AG08396 (cell line): ENCODE measurements at places on chromosomes 1 and 21.

DNA sequence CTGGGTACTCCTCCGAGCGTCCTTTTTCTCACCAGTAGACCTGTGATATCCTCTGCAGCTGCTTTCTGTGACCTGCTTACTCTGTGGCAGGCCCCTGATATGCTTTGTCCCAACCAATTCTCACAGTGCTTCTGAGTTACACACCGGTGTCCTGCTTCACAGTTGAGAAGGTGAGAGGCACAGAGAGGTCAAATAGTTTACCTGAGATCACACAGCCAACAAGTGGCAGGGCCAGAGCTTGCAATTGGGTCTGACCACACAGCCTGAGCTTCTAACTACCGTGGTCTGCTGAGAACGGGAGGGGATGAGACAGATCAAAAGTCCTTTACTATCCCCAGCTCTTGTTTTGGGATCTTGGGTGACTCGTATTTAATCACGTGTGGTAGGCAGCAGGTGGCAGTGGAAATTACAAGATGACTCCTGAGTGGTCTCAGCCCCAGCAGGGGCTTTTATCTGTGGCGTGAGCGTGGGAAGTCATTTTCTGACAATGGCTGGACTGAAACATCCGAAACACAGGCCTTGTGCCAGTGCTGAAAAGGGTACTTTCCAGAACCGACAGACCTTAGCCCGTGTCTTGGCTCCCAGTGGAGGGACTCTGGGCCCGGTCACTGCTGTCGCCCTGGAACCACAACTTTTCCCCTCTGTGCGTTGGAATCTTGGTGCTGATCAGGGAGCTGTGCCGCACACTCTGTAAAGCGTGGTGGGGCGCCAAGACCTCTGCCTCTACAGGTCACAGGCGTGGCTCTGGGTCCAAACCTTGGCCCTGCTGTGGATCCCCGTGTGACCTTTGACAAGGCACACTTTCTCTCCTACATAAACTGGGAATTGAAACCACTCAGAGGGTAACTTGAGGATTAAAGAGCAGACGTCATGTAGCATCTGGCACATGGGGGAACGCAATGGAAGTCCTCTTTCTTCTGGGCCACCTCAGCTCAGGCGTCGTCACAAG is 11.9 kb downstream of the THEMIS2 start:
- no peak for DNase-seq

DNA sequence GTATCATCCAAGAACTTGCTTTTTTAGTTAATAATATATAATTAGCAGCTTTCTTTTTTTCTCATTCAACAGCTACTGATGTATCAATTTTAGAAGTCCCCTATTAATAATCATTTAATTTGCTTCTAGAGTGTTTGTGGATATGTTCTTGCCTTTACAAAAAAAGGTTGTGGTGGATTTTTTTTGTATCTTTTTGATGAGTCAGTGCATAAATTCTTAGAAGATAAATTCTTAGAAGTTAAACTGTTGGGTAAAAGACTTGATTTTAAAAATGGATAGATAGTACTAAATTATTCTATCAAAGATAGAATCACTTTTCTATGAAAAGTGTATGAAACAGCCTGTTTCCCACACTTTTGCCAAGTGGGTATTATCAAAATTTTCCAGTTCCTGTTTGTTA is 11.9 kb downstream of the FGGY start:
- DNase-seq, result no peak

DNA sequence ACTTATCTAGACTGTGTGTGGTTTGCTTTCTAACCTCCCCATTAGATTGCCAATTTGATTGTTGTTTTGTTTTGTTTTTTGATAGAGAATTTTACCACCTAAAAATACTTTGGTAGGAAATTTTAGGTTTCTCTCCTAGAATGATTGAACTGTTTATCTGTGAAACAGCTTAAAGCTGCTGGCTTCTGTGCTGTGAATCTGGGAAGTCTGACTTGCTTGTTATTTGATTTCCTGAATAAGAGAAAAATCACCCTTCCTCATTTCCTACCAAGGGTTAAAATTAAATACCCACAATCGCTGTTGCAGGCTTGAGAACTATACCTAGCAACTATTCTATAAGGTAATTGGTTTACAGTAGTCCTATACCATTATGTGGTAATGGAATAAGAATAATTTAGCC is 198.9 kb upstream of the CACYBP start:
- no peak for DNase-seq

- no peak for DNase-seq
Measured at GRCh38 chr1:47186267-47187185, 3.3 kb downstream of the PDZK1IP1 start.

DNA sequence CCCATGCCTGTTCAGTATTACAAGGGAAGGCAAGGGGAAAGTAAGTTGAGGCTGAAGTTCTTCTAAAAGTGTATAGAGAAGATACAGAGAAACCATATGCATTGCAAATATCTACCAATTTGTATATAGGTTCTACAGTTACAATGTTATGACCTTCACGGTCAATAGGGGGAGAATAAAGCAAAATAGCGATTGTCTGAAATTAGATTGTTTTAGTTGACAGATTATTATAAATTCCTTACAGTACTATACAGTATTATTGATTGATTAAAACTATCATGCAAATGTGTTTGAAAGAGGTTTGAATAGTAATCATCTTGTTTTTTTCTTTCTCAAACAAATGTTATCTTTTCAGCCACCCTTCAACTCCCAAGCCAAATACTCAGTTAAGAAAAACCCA is 13.7 kb upstream of the BRINP3 start:
- no peak for DNase-seq

DNA sequence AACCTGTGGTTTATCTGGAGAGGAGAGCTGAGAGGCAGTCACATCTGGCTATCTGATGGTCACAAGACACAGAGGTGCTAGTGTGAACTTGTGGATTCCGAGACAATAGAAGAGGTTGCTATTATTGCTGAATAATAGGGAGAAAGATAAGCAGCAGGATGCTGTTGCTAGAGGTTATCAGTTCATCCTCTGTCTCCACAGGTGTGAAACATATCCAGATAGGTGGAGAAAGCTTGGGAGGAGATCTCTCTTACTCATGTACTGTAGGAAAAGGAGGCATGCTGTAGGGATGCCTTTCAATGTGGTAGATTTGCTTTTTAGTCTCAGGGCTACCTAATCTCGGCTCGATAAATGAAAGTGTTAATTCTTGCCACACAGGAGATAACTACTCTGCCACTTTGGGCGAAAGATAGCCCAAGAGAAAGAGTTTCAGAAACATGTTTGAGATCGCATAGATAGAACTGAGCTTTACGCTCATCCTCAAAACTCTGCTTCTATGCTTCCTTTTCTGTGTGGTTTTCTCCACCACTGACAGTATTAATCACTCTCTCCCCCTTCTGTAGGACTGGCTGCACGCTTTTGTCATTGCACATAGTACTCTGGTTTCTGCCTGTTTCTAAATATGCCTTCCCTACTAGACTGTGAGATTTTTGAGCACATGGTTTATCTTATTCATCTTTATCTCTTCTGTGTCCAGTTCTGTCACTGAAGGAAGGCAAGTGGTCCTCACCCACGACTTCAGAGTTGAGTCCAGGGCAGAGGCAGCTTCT is 36.7 kb upstream of the PLXNA2 start:
- no peak for DNase-seq

DNA sequence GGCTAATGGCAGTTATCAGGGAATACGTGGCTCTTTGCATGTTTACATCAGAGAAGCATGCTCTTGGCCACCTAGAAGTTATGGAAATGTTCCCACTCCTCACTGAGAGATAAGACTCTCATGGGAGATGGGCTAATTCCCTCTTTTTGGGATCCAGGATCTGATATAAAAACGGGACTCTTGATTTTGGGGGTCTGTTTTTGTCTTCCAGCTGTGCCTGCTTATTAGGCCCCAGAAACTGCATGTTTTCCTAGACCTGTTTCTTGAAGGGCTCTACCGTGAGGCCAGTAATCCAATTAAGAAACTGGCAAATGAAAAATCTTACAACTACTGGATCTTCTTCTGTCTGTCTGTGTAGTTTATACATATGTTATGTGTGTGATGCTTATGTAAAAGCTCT is 47.0 kb upstream of the PTCH2 start:
- no peak for DNase-seq

DNA sequence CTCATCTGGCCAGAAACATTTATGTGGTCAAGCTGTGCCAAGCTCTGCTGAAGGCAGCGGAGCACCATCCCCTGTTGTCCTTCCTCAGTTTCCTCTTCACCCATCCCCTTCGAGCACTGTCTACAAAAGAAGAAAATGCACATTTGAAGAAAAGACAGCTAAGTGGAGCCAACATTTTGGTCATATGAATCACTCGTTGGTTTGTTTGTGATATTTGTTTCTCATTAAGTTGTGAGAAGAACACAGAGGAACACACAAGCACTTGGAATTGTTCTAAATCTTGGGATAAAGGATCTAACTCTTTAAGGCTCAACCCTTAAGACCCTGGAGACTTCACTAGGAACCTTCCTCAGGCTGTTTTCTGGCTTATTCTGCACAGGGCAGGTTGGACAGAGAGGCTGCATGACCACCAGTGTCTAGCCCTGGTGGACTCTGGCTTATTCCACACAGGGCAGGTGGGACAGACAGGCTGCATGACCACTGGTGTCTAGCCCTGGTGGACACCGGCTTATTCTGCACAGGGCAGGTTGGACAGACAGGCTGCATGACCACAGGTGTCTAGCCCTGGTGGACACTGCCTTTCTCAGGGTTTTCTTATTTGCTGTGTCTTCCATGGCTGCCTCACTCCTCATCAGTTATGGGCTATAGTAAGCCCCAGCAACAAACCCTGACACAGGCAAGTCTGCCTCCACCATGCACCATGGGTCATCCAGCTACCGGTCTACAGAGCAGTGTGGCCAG is 35.3 kb upstream of the COL6A2 start:
- no peak for DNase-seq

GRCh38 chr1:53258216-53258615 is 19.9 kb upstream of the MAGOH start:
- DNase-seq, result no peak

GRCh38 chr1:156608036-156608674 is 6.9 kb upstream of the GPATCH4 start:
- peak; percentile 63 for DNase-seq

DNA sequence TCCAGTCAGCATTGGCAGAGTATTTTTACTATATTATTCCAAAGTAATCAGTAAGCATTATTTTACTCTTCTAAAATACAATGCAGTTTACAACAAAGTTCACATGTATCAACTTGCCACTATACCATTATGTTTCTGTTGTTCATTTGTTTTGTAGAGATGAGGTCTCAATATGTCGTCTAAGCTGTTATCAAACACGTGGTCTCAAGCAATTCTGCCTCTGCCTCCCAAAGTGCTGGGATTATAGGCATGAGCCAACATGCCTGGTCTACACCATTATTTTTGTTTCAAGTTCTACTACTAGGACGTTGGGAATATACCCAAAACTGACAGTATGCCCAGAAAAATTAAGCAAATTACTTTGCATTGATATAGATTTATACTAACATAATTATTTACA is 19.8 kb downstream of the FAF1 start:
- no peak for DNase-seq

- DNase-seq, result peak; percentile 48
Measured at GRCh38 chr1:169906938-169907337, 13.2 kb upstream of the SCYL3 start.
